CD14-positive monocyte (primary cell): ENCODE measurements at places on chromosomes 6 and 20.

DNA sequence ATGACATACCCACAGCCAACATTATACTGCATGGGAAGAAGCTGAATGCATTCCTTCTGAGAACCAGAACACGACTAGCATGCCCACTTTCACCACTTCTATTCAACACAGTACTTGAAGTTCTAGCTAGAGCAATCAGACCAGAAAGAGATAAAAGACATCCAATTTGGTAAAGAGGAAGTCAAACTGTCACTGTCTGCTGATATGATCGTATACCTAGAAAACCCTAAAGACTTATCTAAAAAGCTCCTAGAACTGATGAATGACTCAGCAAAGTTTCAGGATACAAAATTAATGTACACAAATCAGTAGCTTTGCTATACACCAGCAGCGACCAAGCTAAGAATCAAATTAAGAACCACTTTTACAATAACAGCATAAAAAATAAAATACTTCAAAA lies 60.5 kb downstream of the EYS start:
- DNase-seq, result no peak

GRCh38 chr6:132011582-132011981 lies 60.4 kb upstream of the CCN2 start:
- no peak for DNase-seq

DNA sequence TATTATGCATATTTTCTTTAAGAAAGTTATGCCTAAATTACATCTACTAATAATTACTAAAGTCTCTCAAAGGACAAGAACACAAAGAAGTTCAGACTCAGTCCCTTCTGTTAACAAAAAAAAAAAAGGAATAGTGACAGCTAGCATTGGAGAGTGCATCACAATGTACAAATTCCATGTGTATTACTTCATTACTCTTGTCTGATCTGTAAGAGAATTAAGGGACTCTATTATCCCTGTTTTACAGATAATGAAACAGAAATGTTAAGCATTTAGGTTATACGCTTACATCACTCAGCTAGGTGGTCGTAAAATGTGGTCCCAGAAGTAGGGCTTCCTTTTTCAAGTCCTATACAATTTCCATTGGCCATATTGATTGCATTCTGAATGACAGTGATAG lies 17.2 kb upstream of the VNN1 start:
- DNase-seq, result no peak

- no peak for DNase-seq
Observed at GRCh38 chr20:2103461-2104153, 2.0 kb downstream of the STK35 start.

GRCh38 chr6:15419493-15419892 lies 173.6 kb downstream of the JARID2 start:
- no peak for DNase-seq

GRCh38 chr6:90610301-90610750 lies 23.5 kb upstream of the MAP3K7 start:
- no peak for DNase-seq

DNA sequence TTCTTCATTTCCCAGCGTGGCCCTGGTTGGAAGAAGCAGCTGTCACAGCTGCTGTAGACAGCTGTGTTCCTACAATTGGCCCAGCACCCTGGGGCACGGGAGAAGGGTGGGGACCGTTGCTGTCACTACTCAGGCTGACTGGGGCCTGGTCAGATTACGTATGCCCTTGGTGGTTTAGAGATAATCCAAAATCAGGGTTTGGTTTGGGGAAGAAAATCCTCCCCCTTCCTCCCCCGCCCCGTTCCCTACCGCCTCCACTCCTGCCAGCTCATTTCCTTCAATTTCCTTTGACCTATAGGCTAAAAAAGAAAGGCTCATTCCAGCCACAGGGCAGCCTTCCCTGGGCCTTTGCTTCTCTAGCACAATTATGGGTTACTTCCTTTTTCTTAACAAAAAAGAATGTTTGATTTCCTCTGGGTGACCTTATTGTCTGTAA lies 292.7 kb downstream of the ESR1 start:
- DNase-seq, result peak; percentile 71

DNA sequence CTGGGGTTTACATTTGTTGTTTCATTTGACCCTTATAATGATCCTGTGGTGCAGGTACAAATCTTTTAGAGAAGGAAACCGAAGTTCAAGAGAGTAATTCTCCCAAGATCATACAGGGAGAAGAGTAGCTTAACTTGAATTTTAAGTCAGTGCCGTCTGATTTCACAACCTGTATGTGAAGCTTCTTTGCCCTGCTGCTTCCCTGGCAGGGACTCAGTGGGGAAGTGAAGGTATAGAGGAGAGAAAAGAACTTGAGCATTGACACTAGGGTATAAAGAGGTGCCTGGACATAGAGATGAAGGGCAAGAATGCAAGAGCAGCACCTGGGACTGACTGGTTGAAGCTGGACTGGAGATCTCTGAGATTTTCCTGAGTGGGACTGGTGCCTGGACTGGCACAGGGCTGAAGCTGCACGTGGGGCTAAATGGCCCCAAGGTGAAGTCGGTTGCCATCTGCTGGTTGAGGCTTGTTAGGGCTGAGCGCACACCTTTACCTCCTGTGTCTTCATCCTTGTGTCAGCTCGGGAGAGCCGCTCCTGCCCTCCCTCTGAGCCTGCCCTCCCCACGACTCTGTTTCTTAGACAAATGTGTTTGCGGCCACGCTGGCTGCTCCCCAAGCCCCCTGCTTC lies 41.8 kb downstream of the FARS2 start:
- peak; percentile 7 for DNase-seq

DNA sequence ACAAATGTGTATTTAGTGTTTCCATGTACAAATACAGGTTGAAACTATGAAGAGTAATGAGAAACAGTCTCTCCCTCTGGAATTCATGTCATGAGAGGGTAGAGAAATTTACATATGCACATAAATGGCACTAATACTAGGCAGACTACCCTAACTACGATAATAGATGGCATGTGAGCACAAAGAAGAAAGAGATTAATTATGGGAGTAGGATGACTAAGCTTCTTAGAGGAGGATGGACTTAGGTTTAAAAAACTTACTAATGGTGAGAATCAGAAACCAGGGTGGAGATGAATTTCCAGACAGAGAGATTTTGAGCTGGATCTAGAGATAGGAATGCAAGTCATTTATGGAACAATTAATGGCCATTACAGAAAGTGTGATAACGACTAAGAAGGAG lies 225.3 kb upstream of the HTR1E start:
- DNase-seq, result no peak

GRCh38 chr20:61758564-61759200 lies 307.0 kb downstream of the TAF4 start:
- no peak for DNase-seq

- DNase-seq, result peak; percentile 46
Observed at GRCh38 chr6:111804627-111805235, 68.5 kb downstream of the FYN start.

- DNase-seq, result peak; percentile 39
Observed at GRCh38 chr6:17589406-17590096, 10.6 kb upstream of the FAM8A1 start.

DNA sequence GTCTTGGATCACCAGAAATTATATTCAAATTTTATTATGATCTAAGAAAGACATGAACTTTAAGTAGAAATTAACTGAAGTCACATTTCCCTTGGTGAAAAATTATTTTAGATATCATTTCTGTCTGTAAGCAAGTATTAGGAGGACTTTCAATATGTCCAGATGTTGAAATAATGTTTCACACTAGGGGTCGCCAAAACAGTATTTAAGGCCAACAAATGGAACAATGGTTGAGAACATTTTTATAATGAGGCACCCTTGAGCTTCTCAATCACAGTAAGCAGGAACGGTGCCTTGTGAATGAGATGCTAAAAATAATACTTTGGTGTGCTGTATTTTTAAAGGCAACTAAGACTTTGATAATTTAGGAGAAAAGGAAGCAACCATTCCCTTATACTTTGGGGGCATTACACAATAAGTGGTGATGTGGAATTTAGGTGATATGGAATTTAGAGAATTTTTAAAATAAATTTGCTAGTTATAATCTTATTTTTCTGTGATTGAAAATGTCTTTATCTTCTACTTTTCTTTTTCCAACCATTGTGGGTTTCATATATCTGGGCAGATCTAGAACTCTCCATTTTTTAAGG lies 9.6 kb upstream of the SF3B5 start:
- DNase-seq, result peak; percentile 77

DNA sequence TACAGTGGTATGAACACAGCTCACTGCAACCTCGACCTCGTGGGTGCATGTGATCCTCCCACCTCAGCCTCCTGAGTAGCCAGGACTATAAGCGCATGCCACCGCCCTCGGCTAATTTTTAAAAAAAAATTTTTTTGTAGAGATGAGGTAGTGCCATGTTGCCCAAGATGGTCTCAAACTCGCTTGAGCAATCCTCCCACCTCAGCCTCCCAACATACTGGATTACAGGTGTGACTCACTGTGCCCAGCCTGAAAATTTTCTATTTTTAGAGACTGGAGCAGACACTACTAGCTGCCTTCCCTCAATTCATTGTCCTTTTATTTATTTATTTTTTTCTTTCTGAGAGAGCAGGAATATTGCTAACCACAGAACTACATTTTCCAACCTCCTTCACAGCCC lies 20.3 kb upstream of the GTF3C6 start:
- peak; percentile 24 for DNase-seq

DNA sequence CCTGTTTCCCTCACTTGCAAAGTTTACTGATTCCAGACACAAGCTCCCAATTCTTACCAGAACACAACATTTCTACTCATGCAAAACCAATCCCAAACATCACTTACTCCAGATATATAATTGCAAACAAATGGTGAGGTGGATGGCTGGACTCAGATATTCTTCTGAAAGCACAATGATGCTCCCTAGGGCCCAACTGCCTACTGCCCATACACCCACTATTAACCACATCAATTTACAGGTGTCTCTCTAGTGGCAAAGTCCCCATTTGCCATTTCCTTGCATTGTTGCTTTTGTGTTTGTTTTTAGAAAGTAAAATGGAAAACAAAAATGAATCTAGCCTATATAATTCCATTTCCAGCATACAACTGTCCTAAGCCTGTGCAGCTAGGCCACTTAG lies 320.9 kb upstream of the PRDM1 start:
- DNase-seq, result no peak

DNA sequence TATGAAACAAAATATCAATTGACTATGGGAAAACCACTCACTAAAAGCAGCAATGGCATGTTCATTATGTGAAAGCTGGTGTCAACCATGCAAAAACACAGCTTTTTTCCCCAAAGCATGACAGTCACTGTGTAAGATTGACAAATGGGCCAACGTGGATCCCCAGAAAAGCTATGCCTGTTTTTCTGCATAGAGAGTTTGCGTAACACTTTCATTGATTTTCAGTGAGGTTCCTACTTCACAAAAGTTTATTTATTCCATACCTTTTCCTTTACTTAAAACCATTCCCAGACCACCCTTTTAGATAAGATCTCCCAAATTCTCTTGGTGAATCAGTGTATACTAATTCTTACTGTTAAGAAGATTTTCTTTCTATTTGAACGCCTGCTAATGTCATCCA lies 138.4 kb upstream of the GLP1R start:
- DNase-seq, result no peak

- no peak for DNase-seq
Observed at GRCh38 chr6:170434117-170434820, 118.8 kb downstream of the PSMB1 start.

- no peak for DNase-seq
Observed at GRCh38 chr6:117919775-117920729, 13.0 kb downstream of the SLC35F1 start.

GRCh38 chr6:62371453-62372210 lies 85.6 kb upstream of the KHDRBS2 start:
- DNase-seq, result no peak

DNA sequence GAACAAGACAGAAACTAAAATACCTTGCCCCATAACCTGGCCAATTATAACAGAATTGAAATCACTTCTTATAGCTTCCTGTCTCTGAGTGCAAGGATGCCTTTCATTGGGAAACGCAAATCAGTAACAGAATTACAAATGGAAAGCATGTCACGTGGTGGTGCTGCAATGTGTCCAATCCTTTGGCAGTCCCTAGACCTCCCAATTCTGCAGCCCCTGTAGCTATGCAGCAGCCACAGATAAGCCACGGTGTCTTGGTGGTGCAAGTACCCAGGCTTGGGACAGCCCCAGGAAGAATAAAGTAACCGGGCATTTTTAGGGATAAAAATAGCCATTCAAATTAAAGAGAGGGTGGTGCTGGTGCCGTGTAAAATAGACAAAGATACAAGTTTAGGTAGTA lies 134.6 kb upstream of the CCN2 start:
- DNase-seq, result no peak

DNA sequence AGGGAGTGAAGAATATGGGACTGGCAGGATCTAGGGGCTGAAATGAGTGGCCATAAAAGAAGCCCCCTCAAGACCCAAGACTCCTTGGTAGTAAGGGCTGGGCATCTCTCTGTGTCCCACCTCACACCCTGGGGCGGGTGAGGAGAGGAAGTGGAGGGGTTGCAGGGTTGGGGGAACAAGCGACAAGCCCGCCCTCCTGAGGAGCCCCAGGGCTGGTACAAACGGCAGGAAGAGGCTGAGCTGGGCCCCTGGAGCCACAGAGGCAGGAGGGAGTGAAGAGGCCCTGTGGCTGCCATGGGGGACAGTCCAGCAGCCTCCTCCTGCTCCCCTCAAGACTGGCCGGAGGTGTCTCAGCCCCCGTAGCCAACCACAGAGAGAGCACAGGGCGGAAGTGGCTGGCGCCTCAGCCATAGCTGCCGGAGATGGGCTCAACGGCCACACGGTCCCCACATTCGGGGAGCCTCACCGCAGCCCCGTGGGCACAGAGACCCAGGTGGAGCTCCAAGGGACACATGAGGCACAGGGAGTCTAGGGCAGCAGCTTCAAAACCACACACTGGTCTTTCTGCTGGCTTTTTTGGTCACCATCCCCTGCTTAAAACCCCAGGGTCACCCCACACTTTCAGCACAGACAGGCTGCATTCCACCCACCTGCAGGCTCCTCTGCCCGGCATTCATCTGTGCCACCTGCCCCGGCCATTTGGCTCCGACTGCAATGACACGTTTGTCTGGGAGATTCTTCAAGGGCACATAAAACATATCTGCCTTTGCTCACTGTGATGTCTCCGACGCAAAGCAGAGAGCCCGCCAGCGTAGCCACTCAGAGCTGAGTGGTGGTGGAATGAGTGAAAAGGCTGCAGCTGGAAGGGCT lies 524 bp downstream of the C20orf203 start:
- peak; percentile 53 for DNase-seq

GRCh38 chr20:53793783-53794383 lies 200.2 kb upstream of the ZNF217 start:
- DNase-seq, result no peak

GRCh38 chr6:170068496-170068895 lies 222.4 kb downstream of the DLL1 start:
- DNase-seq, result no peak
